CD4-positive, alpha-beta T cell treated with Interleukin-6 at 100 ng/mL for 8 hours (primary cell): ENCODE measurements at places on chromosomes 11 and 22.

DNA sequence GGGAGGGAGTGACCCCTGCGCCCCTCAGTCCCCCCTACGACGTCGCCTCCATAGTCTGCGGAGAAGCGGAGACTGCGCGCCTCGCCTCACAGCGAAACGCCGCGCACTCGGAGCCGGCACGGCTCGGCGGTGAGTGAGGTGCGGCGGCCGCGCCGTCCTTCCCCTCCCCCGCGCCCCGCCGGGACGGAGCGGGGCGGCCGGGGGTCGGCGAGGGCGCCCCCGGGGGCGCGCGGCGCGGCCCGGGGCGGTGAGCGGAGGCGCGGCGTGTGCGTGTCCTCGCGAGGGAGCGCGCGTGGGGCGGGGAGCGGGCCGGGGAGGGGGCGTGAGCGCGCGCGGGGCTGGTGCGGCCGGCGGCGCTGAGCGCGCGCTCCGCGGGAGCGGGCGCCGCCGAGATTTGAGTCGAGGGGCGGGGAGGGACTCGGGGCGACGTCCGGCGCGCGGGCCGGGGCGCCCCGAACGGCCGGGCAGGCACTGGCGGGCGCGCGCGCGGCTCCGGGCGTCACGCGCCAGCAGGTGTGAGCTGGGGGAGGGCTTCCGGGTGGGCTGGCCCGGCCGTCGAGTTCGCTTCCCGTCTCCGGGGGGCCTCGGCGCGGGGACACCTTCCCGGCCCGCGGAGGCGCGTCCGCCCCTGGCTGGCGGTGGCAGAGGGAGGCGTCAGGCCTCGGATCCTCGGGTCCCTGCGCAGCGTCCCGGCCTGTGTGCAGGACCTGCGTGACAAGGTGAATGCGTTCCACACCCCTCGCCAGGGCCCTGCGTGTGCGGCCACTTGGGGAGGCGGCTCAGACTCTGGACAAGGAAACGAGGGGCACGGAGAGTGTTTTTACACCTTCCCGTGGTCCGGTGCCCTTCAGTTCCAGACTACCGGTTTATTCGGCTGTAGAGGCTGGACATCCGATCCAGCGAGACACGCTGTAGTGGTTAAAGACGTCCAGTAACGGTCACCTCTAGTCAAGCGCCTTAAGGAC, 50.4 kb downstream of the FAM83F start:
- DNase-seq, result peak; percentile 76

DNA sequence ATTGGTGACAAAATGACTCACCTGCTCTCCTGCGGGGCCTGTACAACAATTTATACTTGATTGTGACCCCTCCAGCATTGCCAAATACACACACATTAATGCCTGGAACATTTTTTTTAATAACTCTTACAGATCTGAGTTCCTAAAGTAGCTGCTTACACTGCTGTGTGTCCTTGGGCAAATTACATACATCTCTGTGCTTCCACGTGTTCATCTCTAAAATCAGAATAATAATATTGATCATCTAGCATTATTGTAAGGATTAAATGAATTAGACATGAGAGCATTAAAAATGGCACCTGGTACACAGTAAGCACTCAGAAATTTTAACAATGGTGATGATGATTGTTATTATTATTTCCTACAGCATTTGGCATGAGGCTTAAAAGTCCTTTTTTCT, 21.5 kb upstream of the WT1 start:
- no peak for DNase-seq

DNA sequence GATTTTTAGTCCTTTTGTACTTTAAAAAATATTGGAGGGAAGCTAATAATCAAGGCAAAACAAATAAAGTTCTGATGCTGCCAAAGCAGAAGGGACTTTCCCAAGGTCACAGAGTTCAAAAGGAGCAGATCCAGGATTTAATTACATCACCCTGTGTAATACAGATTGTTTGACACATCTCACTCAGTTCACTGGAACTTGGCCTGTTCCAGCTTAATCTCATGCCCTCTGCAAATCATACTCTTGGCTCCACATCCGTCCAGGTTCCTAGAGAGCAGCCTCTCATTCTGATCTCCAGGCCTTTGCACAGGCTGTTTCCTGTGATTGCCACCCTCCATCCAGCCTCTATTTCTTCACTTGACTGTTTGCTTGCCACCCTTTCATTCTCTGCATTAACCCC, 151.7 kb downstream of the SPON1 start:
- DNase-seq, result no peak

DNA sequence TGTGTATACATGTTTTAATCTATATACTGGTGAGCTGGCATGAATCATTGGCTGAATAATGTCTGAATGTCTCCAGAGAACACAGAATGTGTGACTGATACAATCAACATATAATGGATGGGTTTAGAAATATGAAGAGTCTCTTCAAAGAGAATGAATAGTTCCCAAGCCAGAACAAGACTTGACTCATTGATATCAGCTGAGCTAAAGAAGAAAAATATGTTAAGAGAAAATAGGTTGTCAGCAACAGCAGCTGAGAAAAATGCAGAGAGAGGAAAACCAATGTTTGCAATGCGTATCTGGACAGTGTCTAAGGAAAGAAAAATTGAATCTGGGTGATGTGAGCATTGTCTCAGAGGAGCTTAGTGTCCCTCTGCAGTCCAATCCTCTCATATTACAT, 1281.8 kb upstream of the TENM4 start:
- no peak for DNase-seq

GRCh38 chr22:47811971-47812370, 1049.5 kb downstream of the TBC1D22A start:
- no peak for DNase-seq
